A549 treated with ZK216348 at 1 μM for 4 hours (cell line): ENCODE measurements at places on chromosomes 3 and 15. TPM values are rescaled to one million over a fixed set of nuclear protein-coding genes. Genes with fewer than 3 reads are reported as not detected.

Gene ALDH1A3
- 16.2 to 19.9 TPM (median 18.9 TPM) in 5 replicates for total RNA-seq

Gene ZKSCAN7
- not detected in 5 replicates for total RNA-seq

Gene TTLL13
- 0.11 to 0.43 TPM (median 0.16 TPM) in 4 of 5 replicates, not detected in the other for total RNA-seq

Gene SEMA7A
- total RNA-seq: 1.9 to 2.7 TPM (median 2.1 TPM) in 5 replicates

Gene CHRNB4
- total RNA-seq: 0.39 to 1.8 TPM (median 0.80 TPM) in 5 replicates

Gene IFT122
- 11.4 to 14.2 TPM (median 13.2 TPM) in 5 replicates for total RNA-seq
